ENCODE measurements at places on chromosomes 5 and 9.

- no peak for DNase-seq
Measured at GRCh38 chr9:126773004-126773607, 31.7 kb upstream of the ZBTB43 start.

DNA sequence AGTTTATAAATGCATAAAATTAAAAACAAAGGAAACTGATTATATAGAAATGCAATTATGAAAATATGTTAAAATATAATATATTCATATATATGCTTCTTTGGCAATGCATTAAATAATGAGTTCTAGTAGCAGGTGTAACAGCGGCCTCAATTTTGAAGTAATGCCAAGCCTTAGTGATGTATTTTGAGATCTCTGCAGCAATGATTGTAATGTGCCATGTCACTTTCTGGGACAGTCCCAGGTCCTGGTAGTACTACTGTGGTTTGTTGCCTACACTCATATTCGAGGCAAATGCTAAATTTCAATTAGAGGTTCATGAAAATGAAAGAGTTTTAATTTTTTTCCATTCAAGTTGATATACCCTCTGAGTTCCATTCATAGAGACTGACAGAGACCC lies 75.8 kb upstream of the ORM1 start:
- DNase-seq, result no peak

DNA sequence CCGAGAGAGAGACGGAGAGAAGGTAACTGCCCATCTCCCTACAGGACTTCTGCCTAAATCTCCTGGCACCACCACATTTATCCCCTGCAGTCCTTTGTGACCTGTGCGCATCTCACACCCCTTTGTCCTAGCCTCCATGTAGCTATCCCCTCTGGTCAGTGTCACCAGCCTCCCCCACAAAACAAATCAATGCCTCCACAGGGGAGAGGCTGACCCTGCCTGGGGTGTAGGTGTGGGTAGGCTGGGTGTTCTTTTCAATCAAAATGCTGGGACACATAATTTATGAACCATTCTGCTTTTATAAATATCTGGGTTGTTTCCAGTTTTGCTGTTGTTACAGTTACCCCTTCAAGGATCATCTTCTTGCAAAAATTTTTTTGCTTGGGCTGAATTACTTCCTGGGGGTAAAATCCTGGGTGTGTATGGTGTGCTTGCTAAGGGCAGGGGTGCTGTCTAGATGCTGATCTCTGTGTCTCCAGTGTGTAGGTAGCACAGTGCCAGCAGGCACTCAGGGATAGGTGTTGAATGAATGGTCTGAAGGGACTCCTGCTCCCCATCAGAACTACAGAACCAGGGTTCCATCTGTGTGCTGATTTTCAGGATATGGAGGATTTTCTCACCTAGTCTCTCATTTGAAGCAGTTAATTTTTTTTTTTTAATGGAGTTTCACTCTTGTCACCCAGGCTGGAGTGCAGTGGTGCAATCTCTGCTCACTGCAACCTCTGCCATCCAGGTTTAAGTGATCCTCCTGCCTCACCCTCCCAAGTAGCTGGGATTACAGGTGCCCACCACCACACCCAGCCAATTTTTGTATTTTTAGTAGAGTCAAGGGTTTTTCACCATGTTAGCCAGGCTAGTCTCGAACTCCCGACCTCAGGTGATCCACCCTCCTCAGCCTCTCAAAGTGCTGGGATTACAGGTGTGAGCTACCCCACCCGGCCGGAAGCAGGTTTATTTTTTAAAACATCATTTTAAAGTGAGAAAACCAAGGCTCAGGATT lies at the start of gene GARIN3:
Gene GARIN3, minus strand, starts transcription at position 51 of the 1,000 bp plus-strand sequence. CDS start 96 bp downstream, outside the sequence.
- no peak for DNase-seq

DNA sequence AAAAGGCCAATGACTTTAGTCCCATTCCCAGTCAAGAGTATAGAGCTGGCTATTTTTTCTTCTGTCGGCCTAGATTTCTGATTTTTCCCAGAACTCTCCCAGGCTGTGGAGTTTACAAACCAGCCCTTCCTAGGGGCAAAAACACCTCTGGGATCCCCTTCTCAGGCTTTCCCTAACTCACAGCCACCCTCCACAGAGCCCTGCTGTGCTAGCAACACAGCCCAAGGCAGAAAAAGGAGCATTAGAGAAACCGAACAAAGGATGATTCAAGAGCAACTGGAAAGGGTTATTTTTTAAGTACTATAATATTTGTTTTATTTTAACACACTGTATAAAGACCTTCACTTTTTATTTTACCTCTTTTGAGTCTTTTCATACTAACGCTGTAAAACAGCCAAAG lies 234.8 kb downstream of the GLIS3 start:
- DNase-seq, result no peak

DNA sequence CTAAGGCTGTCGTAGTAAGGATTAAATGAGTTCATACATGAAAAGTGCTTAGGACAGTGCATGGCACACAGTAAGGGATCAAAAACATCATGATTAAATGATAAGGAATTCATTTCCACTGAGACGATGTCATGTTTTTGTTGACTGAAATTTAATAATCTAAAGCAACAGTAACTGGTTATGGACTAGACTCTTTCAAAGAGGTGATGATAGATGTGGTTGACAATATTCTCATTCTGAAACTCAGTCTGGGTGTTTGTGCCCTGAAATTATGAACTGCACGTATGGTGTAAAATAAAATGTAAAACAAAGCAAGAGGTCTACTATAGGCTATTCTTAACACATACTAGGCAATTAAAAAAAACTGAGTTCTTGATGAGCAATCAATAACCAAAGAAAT lies 280.0 kb downstream of the DENND1A start:
- no peak for DNase-seq

DNA sequence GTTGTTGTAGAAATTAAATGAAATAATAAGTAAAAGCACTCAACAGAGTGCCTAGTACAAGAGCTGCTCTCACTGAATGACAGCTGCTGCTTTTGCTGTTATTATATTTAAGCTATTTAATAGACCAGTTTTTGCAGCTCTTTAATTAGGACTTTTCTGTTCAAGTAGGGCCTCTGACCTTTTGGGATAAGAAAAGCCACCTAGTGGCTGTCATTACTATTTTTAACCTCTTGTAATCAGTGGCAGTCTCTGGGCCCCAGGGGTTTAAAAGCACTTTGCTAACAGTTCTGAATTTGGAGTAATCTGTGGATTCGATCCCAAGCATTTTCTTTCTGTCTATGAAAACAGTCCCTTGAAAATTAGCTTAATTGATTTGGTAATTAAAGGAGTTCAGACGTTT lies 121.1 kb downstream of the NUDT12 start:
- no peak for DNase-seq

DNA sequence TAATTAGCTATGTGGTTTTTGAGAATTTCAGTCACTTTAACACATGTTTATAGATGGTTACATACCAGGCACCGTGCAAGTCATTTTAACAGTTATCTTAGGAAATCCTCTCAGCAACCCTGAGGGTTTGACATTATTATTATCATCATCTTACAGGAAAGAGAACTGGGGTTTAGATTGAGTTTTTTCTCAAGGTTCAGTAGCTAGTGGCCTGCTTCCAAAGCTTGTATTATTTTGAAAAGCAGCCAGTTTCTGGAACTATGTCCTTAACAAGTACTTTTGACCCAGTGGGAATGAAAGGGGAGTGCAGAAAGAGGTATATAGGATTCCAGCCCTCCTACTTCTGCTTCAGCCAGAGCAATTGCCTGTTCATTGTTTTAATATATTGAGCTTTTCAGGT lies 157.5 kb downstream of the COMMD10 start:
- no peak for DNase-seq

- no peak for DNase-seq
Measured at GRCh38 chr9:132041798-132042197, 37.9 kb downstream of the MED27 start.

DNA sequence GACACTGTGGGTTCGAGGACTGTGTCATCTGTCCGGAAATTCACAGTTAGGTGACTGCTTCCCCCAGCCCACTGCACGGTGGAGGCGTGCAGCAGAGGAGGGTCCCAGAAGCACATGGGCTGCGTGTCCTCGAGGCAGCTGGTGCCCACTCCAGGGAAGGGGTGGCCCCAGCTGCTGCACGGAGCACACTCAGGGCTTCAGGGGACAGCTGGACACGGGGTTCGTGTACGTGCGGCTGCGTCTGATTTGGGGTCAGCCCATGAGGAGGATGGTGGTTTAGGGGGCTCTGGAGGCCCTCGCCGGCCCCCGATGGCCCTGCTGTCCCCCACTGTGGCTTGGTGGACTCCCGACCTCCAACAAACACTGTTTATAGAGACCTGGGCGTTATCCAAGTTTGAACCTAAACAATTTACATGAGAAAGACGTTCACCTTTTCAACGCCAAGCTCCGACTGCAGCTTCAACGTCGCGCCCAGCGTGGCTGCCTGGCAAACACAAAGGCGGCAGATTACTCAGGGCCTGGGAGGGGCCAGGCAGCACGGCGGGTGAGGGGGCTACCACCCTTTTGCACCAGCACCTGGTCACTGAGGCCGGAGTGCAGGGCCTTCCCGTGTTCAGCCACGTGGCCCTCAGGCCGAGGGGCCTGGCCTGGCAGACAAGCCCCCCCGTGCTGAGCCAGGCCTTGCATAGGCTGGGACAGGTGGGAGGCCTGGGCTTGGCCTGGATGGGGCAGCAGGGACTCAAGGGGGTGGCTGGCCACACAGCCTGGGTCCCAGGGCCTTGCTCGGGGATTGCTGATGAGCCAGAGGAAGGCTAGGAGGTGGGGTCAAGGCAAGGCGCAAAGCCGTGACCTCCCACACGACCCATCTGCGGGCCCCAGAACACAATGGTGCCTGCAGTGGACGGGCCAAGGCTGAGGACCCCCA lies 55.2 kb downstream of the EXD3 start:
- DNase-seq, result no peak

DNA sequence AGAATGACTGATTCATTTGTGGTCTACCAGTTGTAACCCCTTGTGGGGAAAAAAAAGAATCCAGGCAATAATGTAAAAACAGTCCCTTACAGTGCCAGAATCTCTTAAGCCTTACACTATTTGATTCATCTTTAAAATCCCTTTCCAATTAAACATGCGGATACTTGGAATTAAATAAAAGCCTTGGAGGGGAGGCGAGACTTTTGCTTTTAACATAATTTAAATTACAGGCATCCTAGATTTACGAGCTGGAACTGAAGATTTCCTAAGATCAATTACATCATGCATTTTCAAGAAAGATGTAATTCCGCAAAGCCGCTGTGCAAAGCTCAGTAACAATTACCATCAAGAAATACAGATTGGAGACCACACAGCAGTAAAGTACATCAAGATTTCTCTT lies 370.2 kb downstream of the MTRR start:
- no peak for DNase-seq

DNA sequence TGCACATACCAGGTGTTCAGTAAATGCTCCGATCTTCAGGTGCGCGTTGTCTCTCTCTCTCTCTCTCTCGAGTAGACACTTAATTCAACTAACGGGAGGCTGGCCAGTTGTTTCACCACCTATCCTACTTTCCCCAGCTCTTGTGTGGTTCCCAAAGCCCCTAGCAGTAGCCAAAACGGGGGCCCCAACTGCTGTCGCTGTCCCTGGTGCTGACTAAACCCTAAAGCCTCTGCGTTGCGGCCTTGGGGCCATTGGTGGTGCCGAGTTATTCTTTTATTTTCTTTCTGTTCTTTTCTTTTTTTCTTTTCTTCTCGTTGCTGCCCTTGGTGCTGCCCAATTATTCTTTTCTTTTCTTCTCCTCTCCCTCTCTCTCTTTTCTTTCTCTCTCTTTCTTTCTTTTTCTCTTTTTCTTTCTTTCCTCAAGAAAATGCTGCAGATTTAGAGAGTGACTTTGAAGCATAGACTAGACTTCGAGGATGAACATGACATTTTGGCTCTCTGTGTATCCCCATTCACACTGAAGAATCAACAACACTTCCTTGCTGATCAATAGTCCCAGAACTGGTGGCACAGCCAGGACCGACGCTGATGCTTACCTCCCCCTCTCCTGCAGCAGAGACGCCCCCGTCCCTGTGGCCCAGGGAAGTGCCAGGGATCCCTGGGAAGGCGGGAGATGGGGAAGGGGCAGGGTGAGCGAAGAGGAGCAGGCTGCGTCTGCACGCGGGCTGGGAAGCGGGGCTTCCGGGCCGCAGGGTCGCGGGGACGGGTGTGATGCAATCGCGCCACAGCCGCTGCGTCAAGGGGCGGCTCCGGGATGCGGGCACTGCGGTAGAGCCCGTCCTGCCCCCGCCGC lies at the start of gene FBLL1:
Gene FBLL1, plus strand, starts transcription at position 785 of the 853 bp plus-strand sequence. CDS start 200 bp downstream, outside the sequence.
- peak; percentile 21 for DNase-seq

GRCh38 chr5:84764227-84764626 lies 379.5 kb upstream of the EDIL3 start:
- DNase-seq, result no peak

DNA sequence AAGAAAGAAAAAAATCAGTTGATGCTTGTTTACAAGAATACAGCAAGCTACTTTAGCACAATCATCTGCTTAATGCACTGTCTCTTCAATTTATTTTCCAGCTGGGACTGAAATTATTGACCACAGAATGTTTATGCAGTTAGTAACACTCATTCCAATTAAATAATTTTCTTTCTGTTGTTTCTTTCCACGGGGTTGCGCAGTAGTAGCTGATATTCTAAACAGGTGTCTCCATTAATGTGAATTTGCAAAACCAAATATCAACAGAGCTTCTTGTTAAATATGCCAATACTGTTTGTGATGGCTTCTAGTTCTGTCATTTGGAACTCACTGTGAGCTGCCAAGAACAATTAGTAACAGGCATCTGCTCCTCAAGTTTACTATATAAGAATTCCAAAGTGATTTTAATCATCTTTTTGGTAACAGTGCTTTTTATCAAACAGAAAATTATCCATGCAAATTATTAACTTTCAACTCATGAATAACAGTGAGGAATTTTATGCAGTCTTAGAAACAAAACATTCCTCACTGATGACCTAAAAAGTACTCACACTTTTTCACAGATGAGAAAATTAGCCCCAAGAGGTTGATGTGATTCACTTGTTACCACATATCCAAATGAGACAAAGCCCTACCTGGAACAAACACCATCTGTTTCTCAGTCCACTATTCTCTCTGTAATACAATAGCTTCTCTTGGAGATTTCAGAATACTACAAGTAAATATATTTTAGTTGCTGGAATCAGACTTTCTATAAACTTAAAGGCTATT lies 567.6 kb upstream of the RGMB start:
- DNase-seq, result no peak

GRCh38 chr9:107455425-107456135 lies 34.0 kb downstream of the KLF4 start:
- DNase-seq, result no peak

GRCh38 chr9:33472171-33472880 lies 1.4 kb downstream of the NOL6 start:
- no peak for DNase-seq

DNA sequence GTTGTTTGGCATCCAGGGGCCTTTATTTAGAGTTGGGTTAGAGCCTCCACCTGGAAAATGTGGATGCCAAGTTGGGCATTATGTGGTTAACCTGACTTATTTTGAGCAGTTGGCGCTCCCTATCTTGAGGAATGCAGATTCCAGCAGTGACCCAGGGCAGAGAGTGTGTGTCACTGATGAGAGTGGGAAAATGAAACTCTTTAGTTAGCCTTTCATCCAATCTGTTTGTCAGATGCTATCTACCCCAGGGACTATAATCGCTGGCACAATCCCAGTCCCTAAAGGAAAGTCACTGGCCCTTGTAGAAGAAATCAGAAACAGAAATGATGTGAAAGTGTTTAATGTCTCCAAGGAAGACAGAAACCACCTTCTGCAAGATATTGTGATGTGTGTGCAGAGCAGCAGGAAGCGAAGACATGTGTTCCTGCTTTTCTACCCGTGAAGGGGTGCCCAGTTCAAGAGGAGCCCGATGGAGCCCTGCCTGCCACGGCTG lies 10.2 kb upstream of the STING1 start:
- DNase-seq, result no peak

- no peak for DNase-seq
Measured at GRCh38 chr9:935348-935965, 41.0 kb upstream of the DMRT3 start.

- DNase-seq, result no peak
Measured at GRCh38 chr5:110058175-110058574, 368.4 kb downstream of the MAN2A1 start.

Data from stimulated activated CD4-positive, alpha-beta T cell treated with anti-CD3 and anti-CD28 coated beads, Interleukin-1b, Interleukin-23, amount 100 ng/mL, for 4 hours (primary cell).